ENCODE measurements at places on chromosomes 1 and 21. TPM values are rescaled to one million over a fixed set of nuclear protein-coding genes. Genes with fewer than 3 reads are reported as not detected.

DNA sequence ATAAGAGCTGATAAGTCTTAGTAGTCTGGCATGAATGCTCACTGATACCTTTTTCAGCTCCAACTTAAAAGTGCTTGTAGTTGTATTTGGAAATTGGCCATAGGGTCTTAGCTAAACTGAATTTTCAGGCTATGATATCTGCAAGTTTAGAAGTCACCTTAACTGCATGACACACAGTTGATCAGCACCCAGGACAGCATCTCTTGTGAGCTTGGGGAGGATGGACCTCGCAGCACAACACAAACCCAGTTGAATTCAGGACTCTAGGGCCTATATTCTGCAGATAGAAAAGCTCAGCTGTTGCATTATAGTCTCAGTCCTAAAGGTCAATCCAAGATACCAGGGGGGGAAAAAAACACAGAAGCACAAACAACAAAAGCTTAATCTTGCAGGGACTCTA is 394.3 kb downstream of the KCNH1 start:
- DNase-seq = no peak

Gene RASAL2
- not detected for total RNA-seq

Gene NPHS2
- total RNA-seq = not detected

DNA sequence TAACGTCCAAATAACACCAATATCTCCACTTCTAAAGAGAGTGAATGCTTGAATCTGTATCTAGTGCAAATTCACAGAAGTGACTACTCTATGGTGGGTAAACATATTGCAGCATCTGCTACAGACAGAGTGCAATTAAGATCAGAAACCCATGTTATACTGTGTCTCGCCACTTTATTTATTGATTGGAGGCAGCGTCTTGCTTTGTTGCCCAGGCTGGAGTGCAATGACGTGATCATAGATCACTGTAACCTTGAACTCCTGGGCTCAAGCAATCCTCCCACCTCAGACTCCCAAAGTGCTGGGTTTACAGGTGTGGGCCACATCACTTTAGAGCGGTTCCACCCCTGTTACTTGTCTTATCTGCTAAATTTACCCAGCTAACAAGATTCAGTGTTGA is 57.0 kb downstream of the HLCS start:
- DNase-seq = no peak

DNA sequence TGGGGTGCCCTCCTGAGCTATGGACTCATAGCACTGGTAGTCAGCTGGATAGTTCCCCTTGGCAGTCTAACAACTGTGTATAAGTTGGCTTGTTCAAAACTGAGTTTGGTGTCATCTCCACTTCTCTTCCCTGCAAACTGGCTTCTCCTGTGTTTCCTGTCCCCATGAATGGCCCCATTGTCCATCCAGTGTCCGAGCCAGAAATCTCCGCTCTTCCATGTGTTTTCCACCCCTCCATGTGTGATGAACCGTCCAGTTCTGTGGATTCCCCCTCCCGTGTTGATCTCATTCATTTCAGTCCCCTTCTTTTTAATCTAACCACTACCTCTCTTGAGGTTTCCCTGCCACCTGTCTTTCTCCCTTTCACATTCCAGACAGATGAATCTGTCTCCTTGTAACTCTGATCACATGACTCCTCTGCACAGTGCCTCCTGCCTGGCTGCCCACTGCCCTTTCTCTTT is 195.7 kb downstream of the ROR1 start:
- DNase-seq = no peak

Gene SYCP1
- not detected for total RNA-seq

Gene PGLYRP3
- total RNA-seq = not detected

DNA sequence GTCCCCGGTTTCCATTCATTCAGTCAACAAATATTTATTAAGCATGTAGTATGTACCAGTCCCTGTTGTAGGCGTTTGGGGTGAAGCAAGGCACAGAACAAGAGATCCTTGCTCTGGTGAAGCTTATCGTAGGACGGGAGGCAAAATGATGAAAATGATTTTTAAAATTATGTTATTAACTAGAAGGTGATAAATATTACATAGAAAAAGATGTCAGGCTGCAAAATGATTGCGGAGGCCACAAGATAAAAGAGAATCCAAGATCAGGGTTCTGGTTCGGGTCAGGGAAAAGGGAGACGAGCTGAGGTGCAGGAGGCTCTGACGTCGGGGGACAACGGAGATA is 602 bp upstream of the CGN start:
- DNase-seq = no peak

DNA sequence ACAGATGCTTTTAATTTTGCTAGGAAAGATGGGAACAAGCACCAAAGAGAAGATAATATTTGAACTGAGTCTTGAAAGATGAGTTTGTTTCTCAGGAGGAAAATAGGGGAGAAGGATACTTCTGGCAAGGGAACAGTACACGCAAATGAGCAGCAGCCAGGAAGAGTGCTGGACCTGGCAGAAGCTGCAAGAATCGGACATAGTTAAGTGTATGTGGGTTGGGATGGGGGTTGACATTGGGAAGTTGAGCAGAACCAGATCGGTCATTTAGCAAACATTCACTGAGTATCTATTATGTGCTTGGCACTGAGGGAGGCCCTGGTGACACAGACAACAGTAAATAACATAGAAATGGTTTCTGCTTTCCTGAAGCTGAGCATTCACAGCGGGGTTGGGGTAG is 198.8 kb downstream of the PLPP3 start:
- DNase-seq = no peak

Gene CR1L
- not detected for total RNA-seq

DNA sequence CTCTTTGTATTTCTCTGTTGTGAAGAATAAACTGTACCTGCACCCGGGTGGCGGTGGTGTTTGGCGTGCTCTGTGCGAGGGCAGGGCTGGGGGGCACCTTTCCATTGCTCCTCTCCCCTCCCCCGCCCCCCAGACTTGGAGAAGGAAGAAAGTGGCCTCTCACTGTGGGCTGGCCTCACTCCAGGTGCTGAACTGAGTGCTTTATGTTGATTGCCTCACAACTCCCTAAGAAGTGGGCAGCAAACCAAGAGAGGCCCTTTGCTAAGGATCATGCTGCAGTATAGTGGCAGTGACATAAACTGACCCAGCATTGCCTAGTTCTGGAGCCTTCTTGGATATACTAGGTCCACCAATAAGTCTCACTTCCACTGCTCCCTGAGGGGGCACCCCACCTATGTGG is 20.2 kb downstream of the A3GALT2 start:
- no peak for DNase-seq

- no peak for DNase-seq
These were observed 153.3 kb downstream of the ZP4 start for GRCh38 chr1:237737448-237737847.

GRCh38 chr1:169680377-169681019 is 30.9 kb downstream of the SELL start:
- DNase-seq = peak; percentile 33

Data from activated naive CD8-positive, alpha-beta T cell treated with anti-CD3 and anti-CD28 coated beads for 36 hours (primary cell).